Putamen (tissue), 1 donor: ENCODE measurements at places on chromosomes 5 and 9.

DNA sequence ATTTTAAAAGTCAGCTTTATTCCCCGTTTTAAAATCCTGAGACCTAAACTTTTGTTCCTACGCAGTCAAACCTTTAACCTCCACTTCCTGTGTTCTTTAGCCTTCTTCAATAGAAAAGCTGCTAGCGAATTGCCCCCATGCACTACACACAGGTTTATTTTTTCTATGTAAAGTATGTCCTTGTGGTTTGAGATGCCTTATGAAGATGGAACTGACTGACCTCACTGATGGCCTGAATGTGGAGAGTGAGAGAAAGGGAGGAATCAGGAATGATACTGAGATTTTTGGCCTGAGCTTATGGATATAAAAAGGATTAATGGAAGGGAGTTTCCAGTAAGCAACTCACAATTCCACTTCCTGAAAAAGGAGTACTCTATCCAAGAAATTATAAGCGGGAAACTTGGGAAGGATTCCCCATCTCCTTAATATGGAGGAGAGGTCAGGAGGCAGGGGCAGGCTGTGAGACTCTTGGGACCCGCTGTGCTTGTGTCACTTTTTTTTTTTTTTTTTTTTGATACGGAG, 89.5 kb downstream of the UGCG start:
- DNase-seq, result no peak

GRCh38 chr5:132235340-132235739, 7.7 kb upstream of the P4HA2 start:
- no peak for DNase-seq

DNA sequence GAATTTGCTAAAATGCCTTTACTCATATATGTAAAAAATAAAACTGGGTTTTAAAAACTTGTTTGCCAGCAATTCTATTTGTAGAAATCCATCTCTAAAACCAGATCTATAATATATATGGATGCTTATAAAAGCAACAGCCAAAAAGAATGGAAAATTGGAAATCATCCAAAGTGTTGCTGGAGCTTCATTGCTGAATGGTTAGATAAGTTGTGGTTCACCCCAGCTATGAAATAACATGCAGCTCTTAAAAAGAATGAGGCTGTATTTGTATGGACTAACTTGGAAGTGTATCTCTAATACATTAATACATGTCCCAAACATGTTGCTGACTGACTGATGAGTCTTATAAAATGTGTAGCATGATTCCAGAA, 76.2 kb downstream of the STK10 start:
- no peak for DNase-seq

- no peak for DNase-seq
Measured at GRCh38 chr5:172854451-172854871, 20.4 kb downstream of the ERGIC1 start.
